ENCODE measurements at places on chromosomes 7 and 10.

GRCh38 chr7:26618449-26618848 is 245.9 kb downstream of the SKAP2 start:
- DNase-seq = no peak

- no peak for DNase-seq
Measured at GRCh38 chr10:125344573-125345171, 184.3 kb upstream of the CTBP2 start.

DNA sequence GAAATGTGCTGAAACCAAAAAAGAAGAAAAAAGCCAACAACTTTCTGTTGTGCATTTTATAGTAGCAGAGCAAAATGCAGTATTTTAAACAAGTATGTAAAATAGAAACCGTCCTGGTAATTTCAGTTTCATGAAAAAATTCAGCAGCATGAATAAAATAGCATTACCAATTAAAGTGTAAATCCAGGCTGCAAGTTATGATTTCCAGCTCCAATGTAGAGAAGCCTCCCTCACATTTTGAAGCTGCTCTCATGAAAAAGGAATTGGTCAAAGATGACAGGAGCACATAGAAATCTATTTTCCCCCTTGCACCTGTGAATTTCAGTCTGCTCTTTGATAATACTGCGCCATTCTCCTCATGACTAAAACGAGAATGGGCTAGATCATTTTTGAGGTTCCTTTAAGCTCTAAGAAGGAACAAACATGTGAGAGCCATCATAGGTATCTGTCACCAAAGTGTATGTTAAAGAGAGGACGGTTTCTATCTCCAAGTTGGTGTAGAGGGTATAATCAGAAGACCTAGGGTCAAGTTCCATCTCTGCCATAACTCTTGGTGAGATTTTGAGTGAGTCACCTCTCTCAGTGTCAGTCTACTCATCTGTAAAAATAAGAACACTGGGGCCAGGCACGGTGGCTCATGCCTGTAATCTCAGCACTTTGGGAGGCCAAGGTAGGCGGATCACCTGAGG is 107.5 kb downstream of the MTPAP start:
- DNase-seq = no peak

DNA sequence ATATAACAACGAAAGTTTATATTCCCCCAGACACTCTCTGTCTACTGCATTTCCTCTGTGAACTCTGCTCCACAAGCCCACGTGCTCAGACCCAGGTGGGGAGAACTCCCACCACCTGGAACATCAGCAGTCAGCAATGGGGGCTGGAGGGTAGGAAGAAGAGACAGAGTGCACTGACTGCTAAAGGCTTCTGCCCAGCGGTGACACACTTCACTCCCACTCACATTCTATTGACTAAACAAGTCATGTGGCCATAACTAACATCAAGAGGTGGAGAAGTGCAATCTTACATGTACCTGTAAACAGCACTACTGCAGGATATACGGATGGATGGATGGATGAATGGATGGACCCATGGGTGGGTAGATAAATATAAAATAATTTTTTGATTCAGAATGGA is 122.2 kb downstream of the MPP7 start:
- no peak for DNase-seq

- peak; percentile 28 for DNase-seq
Measured at GRCh38 chr10:43078986-43079273, 2.1 kb downstream of the RET start.

GRCh38 chr10:94963901-94964300 is 25.4 kb downstream of the CYP2C9 start:
- no peak for DNase-seq

Measured in activated T-cell treated with anti-CD3 and anti-CD28 coated beads, Interleukin-2, amount 50 U/mL, for 1 hour (primary cell).